ENCODE measurements at places on chromosomes 3 and 15. TPM values are rescaled to one million over a fixed set of nuclear protein-coding genes. Genes with fewer than 3 reads are reported as not detected.

Gene TBC1D21
- total RNA-seq = not detected

Gene GOLGA8M
- not detected for total RNA-seq

Gene CCDC9B
- total RNA-seq = 19.2 TPM

Gene NEK10
- 0.64 TPM for total RNA-seq

Gene HYAL3
- total RNA-seq = 9.9 TPM

Gene SLMAP
- total RNA-seq = 24.9 TPM

Gene HGD
- total RNA-seq = 24.8 TPM

Gene SPATA12
- total RNA-seq = 0.32 TPM

Gene SPINK8
- not detected for total RNA-seq

Gene RPL14
- 644 TPM for total RNA-seq

Gene GUCA1C
- not detected for total RNA-seq

Gene POTEB3
- total RNA-seq = not detected

Gene GOLGA6L7
- total RNA-seq = not detected

Gene ITIH1
- not detected for total RNA-seq

Gene DCP1A
- total RNA-seq = 5.4 TPM

Gene SPSB4
- 0.25 TPM for total RNA-seq

Gene SOX14
- total RNA-seq = not detected

Gene TRIM42
- total RNA-seq = not detected

Gene GABRG3
- total RNA-seq = 0.49 TPM

Gene GATA2
- total RNA-seq = 4.4 TPM

Gene RETNLB
- total RNA-seq = not detected

Gene CTXN2
- total RNA-seq = 0.02 TPM

All from A549 treated with dexamethasone at 1 μM for 4 hours (cell line).